GM03348 (cell line): ENCODE measurements at places on chromosomes 1 and 21.
A peak's percentile ranks its signal among the peaks of the same experiment; 100 is the strongest.

- DNase-seq, result no peak
Observed at GRCh38 chr1:176220100-176220689, 13.1 kb upstream of the COP1 start.

DNA sequence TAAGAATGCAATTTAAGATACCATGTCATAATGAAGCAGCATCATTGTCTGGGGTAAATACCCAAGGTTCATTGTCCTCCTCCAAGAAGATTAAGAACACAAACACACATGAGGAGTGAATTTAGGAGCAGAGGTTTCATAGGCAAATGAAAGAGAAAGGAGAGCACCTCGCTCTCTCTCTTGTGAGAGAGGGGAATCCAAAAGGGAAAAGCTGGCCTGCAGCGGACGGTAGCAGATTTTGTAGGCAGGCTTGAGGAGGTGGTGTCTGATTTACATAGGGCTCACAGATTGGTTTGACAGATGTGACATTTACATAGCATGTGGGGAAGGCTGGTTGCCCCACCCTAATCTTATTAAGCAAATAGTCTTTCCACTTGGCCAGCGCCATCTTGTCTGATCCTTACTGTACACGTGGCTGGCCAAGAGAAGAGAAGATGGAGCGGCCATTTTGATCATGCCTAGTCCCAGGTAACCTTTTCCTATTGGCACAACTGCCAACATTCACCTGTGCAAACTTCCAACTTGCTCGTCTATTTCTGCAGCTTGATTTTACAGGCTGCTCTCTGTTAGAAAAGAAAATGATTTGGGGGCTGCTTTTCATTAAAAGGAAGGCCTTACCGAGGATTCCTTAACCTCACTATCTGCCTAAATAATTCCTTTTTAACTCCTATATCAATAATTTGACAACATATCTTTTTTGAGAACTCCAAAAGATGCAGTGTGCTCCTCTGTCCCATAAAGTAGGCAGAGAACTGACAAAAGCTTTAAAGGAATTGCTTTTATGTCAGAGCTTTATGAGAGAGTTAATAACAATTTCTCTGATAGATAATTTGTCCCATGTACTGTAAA is 16.0 kb upstream of the LRRC7 start:
- DNase-seq, result no peak

- no peak for DNase-seq
Observed at GRCh38 chr1:42317308-42317707, 17.7 kb downstream of the FOXJ3 start.

GRCh38 chr21:45542242-45542666 is at the start of gene SLC19A1:
Gene SLC19A1 (minus strand): TSS chr21:45542440. CDS start chr21:45537959, 4,481 bp downstream.
- DNase-seq, result peak; percentile 98

GRCh38 chr21:14830307-14830706 is 234.5 kb downstream of the NRIP1 start:
- no peak for DNase-seq

- DNase-seq, result peak; percentile 75
Observed at GRCh38 chr1:224922404-224923164, 6.9 kb upstream of the DNAH14 start.

DNA sequence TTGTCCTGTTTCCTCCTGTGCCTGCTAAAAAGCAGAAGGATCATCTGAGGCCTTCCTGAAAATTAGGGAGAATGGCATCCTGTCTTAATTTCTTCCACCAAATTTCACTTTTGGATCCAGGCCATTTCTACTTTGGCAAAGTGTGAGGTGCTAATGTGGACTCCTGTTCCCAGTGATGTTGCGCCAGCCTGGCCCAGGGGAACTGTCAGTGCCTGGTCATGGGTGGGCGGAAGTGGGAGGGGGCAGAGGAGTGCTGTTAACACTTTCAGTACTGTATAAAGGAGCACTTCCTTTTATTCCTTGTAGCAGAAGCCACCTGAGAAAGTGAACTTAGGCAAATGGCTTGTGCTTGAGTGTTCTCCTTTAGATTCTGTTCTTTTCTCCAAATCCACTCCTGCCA is 19.9 kb downstream of the ELAPOR1 start:
- no peak for DNase-seq

GRCh38 chr1:30384286-30385245 is 338.8 kb downstream of the MATN1 start:
- DNase-seq, result no peak

DNA sequence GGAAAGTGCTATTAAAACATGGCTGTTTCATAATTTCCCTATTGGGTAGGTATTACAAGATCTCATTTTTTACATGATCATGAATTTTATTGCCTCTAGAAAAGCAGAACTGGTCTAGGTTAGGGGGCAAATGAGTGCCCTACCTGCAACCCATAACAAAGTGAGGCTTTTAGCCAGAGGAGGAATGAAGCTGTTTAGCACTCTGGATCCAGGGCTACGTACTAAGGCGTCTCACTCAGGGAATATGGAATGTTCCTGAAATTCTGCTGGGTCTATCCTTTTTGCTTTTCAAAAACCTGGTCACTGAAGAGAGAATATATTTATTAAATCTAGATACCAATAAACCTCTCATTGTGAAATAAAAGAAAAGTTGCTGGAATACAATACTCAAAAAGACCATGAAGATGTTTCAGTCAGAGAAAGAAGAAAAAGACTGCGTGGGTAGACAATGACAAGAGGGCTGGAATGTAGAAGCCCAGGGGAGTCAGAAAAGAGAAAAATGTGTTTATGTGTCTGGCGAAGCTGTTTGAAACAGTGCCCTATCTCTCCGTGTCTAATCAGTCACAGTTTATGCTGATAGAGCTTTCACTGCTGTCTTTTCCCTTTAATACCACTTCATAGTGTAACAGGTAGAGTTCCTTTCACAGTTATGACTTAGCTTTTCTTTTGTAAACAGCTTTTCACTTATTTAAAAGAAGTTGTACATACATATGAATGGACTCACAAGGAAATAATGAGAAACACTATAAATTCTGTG is 25.0 kb upstream of the SYDE2 start:
- DNase-seq, result peak; percentile 47

- no peak for DNase-seq
Observed at GRCh38 chr1:19429611-19430010, 55.7 kb downstream of the CAPZB start.

GRCh38 chr1:184859381-184860105 is 104.9 kb upstream of the EDEM3 start:
- DNase-seq, result no peak

DNA sequence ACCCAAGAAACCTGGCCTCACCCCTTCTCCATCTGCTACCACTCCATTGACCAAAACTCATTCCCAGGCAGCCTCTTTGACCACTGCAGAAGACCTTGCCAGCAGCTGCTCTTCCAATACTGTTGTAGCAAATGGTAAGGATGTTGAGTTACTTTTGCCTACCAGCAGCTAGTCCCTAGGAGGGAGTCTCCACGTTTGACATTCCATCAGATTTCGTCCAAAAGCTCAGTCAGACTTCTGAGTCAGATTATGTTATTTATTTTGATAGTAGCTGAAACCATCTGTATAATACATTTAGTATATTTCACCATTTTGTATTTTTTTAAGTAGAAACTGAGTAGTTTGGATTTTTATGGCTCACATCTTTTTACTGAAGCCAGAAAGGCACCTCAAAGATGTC is 51.5 kb upstream of the WNT2B start:
- no peak for DNase-seq

DNA sequence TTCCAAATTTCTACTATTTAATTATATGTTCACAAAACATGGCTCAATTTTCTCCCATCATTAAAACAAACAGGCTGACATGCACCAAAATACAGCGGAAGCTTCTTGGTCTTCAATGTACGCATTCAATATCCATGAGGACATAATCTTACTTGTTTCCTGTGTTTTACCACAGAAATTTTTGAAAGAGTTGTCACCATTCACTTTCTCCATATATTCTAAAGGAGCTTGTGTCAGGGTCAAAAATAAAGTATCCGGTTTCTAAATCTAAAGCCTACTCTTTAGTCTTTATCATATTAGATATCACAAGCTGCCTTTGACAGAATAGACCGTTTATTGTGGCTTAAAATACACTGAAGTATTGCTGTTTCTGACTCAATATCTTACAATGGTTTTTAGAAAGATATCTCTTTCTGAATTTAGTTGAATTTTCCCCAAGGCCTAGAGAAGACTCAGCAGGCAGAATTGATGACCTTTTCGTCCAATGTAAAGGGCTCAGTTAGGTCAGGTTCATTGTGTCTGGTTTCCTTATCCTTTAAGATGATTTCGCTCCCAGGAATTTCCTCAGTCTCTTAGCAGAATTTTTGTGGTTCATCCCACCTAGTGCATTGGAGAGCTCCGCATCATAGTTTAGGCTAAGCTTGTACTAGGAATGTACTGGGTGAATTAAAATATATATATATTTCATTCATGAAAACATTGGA is 717.2 kb downstream of the NCAM2 start:
- DNase-seq, result peak; percentile 55

DNA sequence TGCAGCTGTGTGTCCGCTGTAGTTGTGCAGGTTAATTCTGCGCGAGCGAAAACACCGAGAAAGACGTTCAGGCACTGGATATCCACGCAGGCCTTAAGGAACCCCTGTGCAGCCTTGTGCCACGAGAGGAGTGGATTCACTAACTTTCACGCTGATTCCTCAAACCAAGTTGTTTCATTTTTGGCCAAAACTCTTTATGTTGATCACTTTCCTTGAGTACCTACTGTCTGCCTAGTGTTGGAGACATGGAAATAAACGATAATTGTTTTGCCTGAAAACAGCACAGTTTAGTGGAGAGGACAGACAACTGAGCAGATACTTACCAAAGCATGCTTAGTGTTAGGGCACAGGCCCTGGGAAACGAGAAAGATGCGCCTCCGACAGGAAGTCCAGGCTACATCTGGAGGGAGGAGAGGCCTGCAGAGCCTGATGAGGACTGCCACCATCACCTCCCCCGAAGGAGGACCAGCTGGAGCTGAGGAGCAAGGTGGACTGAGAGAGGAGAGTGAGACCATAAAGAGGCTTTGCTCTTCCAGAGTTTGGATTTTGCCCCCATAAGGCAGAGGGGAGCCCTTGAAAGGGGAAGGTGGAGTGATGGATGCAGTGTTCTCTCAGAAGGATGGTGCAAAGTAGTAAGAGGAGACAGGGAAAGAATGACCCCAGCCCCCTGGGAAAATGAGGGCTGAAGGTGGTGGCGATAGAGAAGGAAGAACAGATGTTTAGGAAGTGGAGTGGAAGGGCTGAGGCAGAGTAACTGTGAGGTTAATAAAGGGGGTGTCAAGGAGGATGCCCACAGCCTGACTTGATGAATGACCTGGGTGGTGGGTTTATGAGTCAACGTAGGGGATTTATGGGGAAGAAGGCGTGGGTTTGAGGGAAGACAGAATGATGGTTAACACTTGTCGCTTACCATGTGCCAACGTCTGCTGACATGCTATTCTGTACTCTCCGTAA is 956 bp upstream of the SCAF4 start:
- DNase-seq, result no peak

DNA sequence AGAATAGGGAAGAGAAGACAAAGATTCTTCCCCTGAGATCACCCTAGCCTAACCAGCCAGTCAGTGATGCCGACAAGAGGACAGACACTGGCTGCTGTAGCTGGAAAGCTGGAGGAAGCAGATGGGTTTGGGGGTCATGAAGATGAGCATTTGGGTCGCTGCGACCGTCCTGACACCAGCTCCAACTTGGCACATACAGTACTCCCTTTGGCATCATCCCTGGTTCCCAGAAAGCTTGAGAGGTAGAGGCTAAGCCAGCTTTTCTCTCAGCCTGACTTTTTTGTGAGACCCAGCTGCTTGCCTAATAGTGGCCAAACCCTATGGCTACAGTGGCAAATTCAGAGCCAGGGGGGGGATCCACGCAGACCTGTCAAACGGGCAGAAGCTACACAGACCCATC is 43.0 kb upstream of the IKBKE start:
- DNase-seq, result no peak

DNA sequence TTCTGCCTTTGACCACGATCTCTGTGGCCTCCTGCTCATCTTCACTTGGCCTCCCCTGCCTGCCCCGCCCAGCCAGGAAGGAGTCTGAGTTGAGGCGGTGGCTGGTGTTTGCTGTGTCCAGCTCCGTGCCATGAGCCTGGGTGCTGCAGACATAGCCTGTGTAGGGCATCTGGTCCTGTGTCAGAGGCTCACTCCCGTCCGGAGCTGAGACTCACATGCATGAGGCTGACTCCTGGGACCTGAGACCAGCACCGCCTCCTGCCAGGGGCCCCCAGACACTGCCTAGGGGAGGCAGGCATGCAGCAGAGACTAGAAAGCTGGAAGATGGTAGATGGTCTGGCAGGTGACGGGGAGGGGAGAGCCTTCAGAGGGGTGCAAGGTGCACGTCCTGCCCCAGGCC is 52.2 kb upstream of the TTC34 start:
- no peak for DNase-seq

DNA sequence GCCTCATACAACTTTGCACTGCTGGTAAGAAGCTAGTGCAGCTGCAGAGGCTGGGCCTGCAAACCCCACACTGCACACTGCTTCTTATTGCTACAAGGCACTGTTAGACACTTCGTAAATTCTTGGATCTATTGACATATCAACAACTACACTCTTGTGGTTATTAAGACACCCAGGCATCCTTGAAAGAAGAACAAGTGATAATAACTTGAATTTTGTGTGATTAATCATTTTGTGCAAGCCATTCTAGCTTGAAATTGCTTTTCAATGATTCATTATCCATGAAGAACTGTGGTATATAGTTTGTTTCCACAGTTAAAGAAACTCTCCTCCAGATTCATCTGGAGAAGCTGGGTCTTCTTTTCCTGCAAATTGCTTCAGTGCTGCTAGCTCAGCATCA is 33.7 kb upstream of the IFI44L start:
- DNase-seq, result peak; percentile 44

GRCh38 chr21:35529171-35529863 is 480.2 kb upstream of the RUNX1 start:
- DNase-seq, result peak; percentile 27
